Activated gamma-delta T cell treated with Interleukin-2 at 50 U/mL for 16 hours (primary cell): ENCODE measurements at places on chromosomes 5 and 9.
A peak's percentile ranks its signal among the peaks of the same experiment; 100 is the strongest.

- no peak for DNase-seq
These were observed 23.5 kb downstream of the HNRNPH1 start for GRCh38 chr5:179599973-179600372.

DNA sequence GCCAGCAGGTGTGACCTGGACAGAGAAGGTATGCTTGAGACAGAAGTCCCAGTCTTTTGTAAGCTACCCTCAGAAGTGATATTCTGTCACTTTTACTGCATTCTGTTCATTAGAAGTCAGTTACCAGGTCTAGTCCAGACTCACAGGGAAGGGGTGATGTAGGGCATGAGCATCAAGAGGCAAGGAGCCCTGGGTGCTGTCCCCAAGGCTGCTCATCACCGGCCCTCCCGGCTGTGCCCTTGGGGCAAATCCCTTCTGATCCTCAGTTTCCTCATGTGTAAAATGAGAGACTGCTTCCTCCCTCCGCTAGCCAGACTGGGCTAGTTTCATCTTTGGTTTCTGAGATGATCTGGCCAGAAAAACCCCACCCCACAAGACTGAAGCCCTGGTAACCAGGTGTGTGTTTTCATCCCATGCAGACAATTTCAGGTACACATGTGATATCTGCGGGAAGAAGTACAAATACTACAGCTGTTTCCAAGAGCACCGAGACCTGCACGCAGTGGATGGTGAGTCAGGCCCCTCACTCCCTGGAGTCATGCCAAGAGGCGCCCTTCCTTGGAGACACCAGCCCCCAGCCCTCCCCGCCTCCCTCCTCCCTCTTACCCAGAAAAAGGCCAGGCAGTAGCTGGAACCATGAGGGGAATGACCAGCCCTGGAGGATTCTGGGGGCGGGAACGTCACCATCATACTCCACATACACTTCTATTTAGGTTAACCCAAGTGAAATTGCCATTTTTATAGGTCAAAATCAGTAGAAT lies 71.0 kb downstream of the AMBP start:
- DNase-seq: no peak

DNA sequence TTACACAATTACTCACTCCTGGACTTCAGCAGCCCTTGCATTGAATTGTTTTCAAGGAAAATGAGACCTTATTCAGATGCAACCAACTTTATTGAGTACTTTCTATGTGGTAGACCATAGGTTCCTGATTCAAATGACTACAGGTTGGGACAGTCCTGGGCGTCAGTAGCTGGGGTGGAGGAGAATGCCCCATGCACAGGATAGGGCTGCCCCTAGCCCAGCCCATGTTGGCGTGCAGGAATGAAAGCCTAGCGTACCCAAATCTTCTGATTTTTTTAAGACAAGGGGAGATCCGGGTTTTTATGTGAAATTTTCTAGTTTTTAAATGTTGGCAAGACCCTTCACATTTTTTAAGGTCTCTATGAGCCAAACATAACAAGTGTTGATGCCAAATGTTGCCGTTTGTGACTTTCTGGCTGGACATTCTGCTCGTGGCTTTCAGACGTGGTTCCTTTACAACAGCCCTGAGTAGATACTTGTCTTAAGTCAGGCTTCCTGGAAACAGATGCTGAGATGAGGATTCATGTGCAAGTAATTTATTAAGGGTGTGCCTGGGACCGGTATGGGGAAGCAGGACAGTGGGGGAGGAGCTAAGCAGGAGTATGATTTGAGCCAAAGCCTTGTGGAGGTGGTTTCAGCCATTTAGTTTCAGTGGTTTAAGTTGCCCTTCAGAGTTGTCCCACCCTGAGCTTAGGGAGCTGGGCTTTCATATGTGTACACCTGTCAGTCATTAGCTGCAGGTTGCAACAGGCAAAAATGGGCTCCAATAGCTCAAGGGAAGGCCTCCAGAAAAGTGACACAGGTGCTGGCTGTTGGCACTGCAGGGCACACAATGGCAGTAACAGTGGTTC lies 154.1 kb downstream of the NTRK2 start:
- DNase-seq: no peak

DNA sequence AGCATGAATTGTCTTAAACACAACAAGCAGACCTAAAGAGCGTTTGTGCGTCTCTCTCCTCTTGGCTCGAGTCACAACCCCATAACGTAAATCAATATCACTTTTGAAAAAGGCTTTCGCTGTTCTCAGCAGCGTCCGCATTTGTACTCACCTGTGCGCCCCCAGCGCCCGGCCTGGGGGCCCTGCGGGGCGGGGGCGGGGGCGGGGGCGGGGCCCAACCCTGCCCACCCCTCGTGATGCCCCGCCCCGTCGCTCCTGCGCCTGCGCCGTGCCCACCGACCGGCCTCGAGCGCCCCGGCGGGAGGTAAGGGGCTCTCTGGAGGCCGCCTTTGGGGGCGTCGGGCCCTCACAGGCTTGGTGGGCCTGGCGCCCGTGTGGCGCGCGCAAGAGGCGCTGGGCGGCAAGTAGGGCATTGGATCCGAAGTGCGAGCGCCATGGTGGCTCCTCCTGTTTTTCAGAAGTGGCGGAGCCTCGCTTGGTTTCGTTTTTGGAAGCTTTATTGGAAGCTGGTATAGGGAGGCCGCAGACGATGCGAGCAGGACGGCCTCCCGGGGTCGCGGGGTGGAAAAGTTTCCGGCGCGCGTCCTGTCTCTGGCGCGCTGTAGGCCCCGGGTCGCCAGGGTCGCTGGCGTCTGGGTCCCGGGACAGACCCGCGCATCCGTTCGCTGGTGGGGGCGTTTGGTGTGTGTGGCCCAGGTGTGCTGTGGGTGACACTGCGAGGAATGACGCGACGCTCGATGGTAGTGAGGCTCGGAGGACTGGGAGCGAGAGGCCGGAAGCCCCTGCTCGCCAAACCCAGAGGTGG lies at the start of gene STX17:
Gene STX17 (plus strand): TSS at position 252 of the 805 bp plus-strand sequence. CDS start 8,586 bp downstream, outside the sequence.
- DNase-seq: peak; percentile 82

- DNase-seq: no peak
These were observed 450.8 kb upstream of the WWC1 start for GRCh38 chr5:167840527-167841130.

DNA sequence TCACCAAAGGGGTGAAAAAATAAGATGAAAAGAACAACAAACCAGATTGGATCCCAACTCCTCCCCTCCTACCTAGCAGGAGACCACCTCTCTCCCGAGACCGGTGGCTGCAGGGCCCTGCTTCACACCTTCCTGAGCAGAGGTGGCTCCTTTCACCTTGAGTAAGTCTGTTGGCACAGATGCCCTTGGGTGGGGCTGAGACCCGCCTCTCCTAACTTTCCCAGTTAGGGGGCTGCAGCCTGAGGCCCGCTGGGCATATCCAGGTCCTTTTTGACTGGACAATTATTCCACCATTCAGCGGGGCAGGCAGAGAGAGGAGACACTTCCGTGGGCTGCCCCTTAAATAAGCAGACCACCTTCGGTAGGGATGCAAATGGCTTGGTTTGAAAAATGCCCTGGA lies 1.3 kb downstream of the SLC25A48 start:
- no peak for DNase-seq

- no peak for DNase-seq
These were observed 149.6 kb downstream of the SNX18 start for GRCh38 chr5:54667136-54667535.

DNA sequence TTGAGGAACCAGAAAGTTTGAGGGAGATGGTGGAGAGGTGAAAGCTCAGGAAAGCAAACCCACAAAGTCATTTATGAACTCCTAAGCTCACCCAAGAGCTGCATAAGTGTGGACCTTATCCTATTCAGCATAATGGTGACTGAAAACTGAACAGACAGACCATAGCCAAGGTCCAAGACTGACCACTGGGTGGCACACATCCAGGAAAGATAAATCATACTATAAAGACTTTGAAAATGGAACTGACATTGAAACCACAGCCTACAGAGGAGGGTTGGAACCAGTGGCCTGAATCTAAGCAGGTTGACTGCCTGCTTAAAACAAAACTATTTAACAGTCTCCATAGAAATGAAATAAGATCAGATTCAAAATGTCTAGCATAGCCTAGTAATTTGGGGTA lies 121.0 kb upstream of the RGS7BP start:
- no peak for DNase-seq

- no peak for DNase-seq
These were observed 29.8 kb upstream of the VCAN start for GRCh38 chr5:83441747-83442146.

- no peak for DNase-seq
These were observed 99.0 kb downstream of the CDH12 start for GRCh38 chr5:22754155-22754554.

GRCh38 chr9:113589407-113589806 lies 125.9 kb downstream of the RGS3 start:
- DNase-seq: no peak

DNA sequence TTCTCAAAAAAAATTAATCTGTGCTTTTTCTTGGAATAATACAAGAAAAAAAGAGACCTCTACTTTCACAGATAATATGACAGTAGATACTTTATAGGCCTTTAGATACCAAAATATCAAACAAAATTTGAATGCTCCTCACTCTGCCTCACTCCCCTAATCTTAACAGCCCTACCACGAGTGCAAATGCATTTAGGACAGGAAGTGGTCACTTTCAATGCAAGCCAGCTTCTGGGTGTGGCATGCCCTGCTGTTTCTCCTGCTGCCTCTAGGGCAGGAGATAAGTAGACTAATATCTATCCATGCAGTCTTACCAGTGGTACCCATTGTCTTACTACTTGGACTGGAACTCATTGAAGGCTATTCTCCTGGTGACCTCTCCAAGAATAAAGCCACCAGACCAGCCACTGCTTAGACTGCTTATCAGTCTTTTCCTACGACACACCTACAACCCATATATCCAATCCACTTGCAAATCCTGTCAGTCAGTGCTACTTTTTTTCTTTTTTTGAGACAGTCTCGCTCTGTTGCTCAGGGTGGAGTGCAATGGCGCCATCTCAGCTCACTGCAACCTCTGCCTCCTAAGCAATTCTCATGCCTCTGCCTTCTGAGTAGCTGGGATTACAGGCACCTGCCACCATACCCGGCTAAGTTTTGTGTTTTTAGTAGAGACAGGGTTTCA lies 23.0 kb downstream of the FRRS1L start:
- DNase-seq: no peak

- no peak for DNase-seq
These were observed 72.3 kb downstream of the SHC3 start for GRCh38 chr9:89106224-89106851.

DNA sequence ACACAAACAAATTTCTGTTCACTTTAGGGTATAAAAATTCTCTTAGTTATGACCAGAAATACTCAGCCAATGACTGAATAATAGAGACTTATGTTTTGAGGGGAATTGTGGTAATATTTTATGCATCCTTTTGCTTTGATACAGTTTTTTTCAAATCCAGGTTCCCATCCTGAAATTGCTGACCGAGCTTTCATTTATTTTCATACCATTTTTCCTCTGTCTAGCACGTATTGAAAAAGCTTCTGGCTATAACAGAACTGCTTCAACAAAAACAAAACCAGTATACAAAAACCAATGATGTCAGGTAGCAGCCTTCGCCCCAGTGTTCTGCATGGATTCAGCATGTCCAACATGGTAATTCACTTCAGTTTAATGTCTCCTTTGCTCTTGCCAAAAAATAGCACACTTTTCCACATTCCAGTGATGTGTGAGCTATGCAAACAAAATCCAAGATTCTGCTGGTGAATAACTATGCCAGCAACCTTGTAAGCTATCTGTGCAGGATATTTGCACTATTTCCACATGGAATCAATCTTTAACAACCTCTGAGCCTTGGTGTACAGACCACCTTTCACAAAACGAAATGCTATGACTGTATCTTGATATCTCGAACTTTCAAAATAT lies 22.0 kb downstream of the CCNH start:
- no peak for DNase-seq

GRCh38 chr5:125481506-125482465 lies 735.3 kb upstream of the ZNF608 start:
- DNase-seq: no peak

DNA sequence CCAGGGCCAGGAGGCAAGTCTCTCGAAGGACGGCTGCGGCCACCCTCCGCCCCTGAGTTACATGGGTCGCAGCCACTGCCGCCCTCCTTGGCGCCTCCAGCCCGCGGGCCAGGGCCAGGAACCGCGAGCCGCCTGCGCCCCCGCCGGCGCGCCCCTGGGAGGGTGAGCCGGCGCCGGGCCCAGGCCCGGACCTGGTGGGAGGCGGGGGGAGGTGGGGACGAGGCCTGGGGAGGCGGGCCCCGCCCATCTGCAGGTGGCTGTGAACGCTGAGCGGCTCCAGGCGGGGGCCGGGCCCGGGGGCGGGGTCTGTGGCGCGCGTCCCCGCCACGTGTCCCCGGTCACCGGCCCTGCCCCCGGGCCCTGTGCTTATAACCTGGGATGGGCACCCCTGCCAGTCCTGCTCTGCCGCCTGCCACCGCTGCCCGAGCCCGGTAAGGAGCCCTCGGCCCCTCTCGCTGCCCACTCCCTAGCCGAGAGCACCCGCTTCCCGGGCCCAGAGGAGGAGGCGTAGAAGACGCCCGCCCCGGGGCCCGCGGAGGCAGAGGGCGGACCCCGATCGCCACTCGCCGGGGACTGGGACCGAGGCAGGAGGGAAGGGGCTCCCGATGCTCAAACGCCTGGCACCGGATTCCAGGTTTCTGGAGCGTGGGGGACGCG lies at the start of gene ASS1:
Gene ASS1 (plus strand): TSS at position 397 of the 657 bp plus-strand sequence. CDS start 7,268 bp downstream, outside the sequence.
- no peak for DNase-seq

- DNase-seq: no peak
These were observed 217.0 kb downstream of the AP3B1 start for GRCh38 chr5:78077369-78078068.

GRCh38 chr5:132425009-132425937 lies 55.8 kb downstream of the SLC22A5 start:
- DNase-seq: peak; percentile 57

DNA sequence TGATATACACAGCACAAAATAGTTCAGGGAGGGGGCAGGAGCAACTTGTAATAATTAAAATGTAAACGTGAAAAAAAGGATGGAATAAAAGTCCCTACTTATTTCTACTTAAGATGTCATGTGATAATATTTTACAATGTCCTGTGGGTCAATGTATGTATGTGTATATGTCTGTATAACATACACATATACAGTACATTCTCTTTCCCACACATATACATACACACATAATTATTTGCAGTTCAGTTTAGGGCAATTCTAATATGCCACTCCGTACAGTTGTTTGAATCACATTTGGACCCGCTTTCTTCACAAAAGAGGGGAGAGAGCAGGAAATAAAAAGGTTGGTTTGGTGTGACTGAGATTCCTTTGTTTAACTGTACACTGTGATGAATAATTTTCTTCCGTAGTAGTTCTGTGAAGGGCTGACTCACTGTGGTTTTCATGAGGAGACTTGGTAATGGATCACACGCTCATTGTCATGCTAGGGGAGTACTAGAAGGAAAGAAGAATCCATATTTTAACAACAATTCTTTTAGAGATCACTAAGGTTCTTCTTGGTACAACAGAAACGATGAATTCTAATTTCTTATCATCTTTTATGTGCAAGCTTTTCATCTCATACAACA lies 26.2 kb upstream of the ACOT12 start:
- no peak for DNase-seq

- DNase-seq: no peak
These were observed 472.3 kb downstream of the LRRC70 start for GRCh38 chr5:63050916-63051315.

GRCh38 chr9:89862316-89862715 lies 257.5 kb downstream of the GADD45G start:
- no peak for DNase-seq
